Activated naive CD4-positive, alpha-beta T cell treated with Interleukin-2 at 50 U/mL for 16 hours (primary cell): ENCODE measurements at places on chromosomes 6 and 20.

DNA sequence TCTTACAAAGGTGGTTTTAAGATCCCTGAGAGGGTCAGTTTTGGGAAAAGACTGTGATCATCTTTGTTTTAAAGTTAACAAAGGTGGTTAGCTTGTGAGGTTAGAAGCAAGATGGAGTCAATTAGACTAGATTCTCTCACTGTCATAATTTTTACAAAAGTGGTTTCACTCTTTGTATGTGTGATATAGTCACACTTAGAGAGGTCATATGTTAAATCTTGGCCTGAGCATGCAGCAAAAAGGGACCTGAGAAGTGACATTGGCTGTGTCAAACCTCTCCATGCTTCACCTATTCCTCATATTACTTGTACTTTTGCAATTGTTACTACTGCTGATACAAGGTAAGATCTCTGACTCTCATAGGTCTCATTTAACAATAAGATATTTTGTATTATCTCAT lies 368.0 kb downstream of the TBC1D32 start:
- no peak for DNase-seq

DNA sequence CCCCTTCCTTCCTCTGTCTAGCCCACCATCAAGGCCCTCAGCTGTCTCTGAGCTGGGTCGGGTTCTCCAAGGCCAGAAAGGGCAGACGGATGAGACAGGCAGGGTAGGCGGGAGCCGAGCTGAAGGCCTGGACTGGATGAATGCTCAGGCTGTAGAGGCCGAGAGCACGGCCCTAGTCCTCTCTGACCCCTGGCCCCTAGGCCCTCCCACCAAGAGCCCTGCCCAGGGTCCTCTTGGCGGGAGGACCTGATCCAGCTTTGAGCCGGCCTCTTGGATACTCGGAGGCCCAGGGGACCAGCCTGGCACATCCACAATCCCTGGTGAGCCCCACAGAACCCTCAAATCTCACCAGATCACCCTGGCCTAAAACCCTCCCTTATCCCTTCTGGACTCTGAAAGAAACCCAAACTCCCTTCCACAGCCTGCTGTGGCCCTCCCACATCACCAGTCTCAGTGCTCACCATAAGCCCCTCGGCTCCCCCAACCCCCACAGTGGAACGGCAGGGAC lies 8.2 kb downstream of the ADISSP start:
- DNase-seq = no peak

DNA sequence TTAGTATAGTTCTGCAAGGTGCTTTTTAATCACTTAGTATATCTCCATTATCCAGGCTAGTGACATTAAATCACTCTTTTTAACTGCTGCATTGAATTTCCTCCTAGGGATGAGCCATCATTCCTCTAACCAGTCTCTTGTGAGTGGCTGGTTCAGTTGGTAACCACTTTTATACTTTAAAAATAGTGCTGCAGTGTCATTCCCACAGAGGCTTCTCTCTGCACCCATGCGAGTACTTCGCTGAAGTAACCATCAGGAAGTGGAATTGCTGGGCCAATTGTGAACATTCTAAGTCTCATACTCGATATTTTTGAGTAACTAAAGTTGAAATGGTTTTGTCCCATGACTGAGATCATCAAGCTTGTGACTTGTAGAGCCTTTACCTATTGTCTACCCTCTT lies 2.1 kb downstream of the BTN3A2 start:
- DNase-seq = no peak

DNA sequence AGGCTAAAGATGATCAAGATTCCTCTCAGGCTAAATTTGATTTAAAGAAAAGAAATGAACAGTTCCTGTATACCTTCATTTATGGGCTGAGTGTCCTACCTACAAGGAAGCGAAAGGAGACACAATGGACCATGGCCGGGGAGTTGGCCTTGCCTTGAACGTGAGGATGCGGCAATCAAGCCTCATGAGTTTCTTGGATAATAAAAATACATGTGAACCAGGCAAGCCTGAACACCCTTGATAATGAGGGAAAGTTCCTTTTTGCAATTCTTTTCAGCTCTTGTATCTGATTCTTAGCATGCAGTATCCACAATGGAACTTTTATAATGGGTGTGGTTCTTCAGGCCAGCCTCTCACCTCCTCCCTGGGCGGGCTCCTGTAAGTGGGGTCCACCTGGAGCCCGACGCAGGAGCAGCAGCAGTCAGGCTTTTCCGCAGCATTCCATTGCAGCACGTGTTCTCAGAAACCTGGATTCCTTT lies 83.8 kb downstream of the RNASET2 start:
- DNase-seq = no peak

DNA sequence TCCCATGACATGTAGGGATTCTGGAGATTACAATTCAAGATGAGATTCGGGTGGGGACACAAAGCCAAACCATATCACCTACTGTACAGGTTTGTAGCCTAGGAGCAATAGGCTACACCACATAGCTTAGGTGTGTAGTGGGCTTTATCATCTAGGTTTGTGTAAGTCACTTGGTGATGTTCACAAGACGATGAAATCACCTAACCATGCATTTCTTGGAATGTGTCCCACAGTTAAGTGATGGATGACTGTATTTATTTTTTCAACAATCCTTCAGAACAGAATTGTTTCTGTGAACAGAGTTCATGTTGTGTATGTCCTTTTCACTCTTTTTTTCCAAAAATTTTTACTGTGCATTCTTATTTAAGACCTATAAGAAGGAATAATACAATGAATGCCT lies 76.1 kb downstream of the DTD1 start:
- DNase-seq = no peak

- no peak for DNase-seq
Observed at GRCh38 chr6:87832025-87832825, 130.2 kb upstream of the AKIRIN2 start.
